ENCODE measurements at places on chromosomes 1 and 21.

GRCh38 chr1:29256979-29257804, 20.9 kb downstream of the PTPRU start:
- peak; percentile 60 for DNase-seq

DNA sequence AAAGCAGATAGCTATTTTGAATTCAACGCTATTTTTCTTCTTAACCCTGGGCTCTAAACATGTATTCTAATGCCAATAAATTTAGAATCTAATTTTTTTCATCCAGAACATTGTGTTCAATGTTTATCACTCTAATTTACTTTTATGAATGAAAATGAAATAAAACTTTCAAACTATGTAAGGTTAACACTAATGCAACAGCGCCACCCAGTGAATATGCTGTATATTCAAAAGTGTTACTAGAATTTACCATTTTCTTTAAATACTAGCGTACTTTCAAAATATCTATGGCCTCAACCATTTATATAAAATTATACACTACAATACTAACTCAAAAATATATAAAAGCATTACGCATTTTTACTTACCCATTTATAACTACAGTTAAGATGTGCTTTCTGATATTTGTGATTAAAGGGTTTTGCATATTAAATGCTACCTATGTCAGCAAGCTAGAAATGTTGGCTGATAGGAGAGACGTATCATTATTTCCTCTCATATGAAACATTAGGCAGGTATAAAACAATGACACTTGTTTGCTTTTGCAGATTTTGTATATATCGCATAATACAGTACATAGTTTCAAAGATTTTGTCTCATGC, 5.9 kb upstream of the NUF2 start:
- peak; percentile 48 for DNase-seq

GRCh38 chr1:51752073-51752948, 126.2 kb downstream of the NRDC start:
- DNase-seq = no peak

DNA sequence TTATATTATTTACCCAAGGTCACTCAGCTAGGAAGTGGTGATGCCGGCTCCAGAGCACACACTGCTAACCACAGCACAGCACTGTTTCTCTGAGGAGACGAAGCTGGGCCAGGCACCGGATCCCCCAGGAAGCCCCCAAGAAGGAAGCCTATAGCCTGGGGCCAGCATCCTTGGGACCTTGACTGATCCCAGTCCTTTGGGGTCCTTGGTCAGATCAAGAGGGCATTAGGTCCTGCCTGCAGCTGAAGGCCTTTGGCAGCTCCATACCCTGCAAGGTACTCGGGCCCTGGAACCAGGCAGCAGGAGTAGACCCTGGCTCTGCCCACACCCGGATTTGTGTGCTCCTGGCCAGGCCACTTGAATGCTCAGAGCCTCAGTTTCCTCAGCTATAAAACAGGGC, 128.0 kb downstream of the LACTBL1 start:
- DNase-seq = no peak

- no peak for DNase-seq
Measured at GRCh38 chr1:42735056-42735455, 5.0 kb downstream of the CLDN19 start.

GRCh38 chr1:68490046-68490651, 6.7 kb downstream of the DEPDC1 start:
- DNase-seq = no peak

All from SK-N-DZ (cell line).